ENCODE measurements at places on chromosomes 5 and 9.

DNA sequence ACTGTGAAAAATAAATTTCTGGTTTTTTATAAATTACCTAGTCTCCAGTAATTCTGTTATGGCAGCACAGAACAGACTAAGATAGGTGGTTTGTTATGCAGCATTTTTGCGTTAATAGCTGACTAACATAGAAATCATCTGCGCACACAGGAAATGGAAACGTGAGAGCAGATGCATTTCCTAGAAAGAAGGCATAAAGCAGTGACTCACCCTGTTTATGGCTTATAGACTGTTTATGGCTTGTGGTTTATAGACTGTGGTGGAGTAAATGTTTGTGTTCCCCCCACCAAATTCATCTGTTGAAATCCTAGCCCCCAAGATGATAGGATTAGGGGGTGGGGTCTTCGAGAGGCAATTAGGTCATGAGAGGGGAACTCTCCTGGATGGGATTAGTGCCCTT lies 18.3 kb upstream of the OSMR start:
- no peak for DNase-seq

GRCh38 chr5:121378046-121378445 lies 473.6 kb upstream of the FTMT start:
- no peak for DNase-seq

DNA sequence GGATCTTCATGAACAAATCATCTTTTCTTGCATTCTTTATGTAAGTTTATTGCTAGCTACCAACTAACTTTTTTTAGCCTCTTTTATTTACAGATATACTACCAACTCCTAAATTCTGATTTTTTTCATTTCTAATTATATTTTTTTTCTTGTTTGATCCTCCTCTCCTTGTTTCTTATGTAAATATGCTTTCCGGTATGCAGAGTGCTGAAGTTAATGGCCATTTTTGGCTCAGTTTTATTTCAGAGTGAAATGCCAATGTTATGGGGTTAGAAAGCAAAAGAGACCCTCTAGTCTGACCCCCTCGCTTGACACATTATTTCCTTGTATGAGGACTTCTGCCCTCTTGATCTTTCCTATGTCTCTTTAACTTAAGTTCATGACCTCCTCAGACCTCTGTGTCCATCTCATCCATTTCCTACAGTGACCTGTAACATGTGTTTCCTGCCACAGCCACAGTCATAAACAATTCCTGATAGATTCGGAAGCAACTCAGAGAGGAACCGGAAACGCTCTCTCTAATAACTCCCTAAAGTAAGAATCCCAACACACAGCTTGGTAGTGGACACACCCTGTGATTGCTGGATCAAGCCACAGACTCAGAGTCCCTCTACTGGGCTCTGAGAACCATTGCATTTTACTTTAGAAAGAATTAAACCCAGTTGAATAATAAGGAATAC lies 42.9 kb upstream of the AFAP1L1 start:
- no peak for DNase-seq

GRCh38 chr9:122394265-122395125 lies 23.7 kb downstream of the PTGS1 start:
- no peak for DNase-seq

DNA sequence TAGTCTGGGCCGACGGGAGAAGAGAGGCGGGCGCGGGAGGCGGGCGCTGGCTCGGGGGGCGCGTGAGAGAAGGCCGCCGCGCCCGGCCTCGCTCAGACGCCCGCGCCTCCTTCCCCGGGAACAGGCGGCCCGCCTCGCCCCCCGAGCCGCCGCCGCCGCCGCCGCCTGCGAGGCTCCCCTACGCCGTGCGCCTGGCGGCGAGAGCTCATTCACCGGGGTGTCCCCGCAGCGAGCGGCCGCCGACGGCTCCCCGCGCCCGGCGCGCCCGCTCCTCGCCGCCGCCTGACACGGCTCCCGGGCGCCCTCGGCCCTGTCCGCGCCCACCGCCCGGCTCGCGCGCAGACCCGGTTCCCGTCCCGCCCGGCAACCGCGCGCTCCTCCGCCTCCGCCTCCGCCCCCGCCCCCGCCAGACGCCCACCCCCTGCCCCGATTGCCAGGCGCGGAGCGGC lies at the start of gene GNAQ:
TSS of gene GNAQ (minus strand) at position 368 of the 449 bp plus-strand sequence. CDS start 576 bp downstream, outside the sequence.
- no peak for DNase-seq

GRCh38 chr9:133347515-133347984 lies 381 bp downstream of the MED22 start:
- peak; percentile 48 for DNase-seq

- no peak for DNase-seq
Measured at GRCh38 chr9:93051680-93052089, 6.8 kb upstream of the SUSD3 start.

- no peak for DNase-seq
Measured at GRCh38 chr5:174188295-174188694, 142.8 kb downstream of the NSG2 start.

GRCh38 chr9:128409978-128410377 lies 10.7 kb upstream of the CERCAM start:
- DNase-seq: no peak

GRCh38 chr5:170211575-170212334 lies 21.0 kb upstream of the C5orf58 start:
- DNase-seq: no peak

GRCh38 chr9:3434594-3434993 lies 91.2 kb downstream of the RFX3 start:
- no peak for DNase-seq

- DNase-seq: no peak
Measured at GRCh38 chr9:71058660-71059059, 62.8 kb downstream of the TRPM3 start.

GRCh38 chr9:128048663-128049062 lies 18.5 kb downstream of the NAIF1 start:
- no peak for DNase-seq

DNA sequence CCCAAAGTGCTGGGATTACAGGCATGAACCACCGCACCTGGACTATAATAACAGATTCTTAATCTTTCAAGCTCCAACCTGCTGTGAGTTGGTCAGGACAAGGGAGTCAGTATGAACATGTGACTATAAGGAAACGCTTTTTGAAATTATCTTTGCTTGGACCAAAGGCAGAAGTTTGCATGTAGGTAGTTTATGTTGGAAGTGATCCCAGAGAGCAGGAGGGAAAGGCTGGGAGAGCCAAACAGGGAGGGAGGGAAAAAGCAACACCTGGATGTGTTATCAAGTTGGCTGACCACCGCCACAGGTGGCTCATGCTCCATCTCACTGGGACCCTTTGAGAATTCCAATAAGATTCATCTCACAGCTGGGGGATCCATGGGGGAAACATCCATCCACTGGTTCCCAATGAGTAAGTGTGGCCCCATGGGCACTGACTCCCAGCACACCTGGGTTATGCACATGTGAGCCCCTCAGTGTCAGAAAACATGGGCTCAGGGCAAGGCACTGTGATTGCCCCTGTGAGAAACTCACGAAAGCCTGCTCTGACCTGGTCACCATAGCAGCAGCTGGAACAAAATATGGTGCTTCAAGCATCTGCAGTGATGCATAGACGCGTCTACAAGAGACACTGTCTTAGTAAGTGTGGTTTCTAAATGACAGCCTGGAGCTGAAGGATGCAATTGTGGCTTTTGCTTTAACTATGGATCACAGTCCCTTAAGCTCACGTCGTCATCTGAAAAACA lies 62.1 kb downstream of the ARSB start:
- DNase-seq: no peak

- no peak for DNase-seq
Measured at GRCh38 chr9:36154331-36154952, 14.7 kb upstream of the CCIN start.

GRCh38 chr9:107793541-107793940 lies 304.0 kb upstream of the KLF4 start:
- DNase-seq: no peak

- DNase-seq: no peak
Measured at GRCh38 chr5:3598769-3599211, 3.2 kb downstream of the IRX1 start.

- no peak for DNase-seq
Measured at GRCh38 chr5:140321796-140322195, 18.9 kb upstream of the PFDN1 start.

DNA sequence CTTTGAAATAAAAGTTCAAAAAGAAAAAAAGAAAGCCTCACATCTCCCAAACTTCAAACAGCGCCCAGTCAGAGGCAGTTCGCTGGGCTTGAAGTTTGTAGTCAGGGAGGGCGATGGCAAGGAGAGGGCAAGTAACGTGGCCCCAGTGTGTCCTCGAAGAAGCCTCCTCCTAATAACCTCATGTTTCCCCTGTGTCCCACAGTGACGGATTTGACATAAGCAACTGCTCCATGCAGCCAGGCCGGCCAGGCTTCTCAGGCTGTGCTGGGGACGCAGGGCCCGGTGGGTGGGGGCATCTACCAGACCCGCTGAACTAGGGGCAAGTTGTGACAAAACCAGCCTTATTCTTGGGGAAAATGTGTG lies 172.2 kb downstream of the ERCC6L2 start:
- DNase-seq: no peak

DNA sequence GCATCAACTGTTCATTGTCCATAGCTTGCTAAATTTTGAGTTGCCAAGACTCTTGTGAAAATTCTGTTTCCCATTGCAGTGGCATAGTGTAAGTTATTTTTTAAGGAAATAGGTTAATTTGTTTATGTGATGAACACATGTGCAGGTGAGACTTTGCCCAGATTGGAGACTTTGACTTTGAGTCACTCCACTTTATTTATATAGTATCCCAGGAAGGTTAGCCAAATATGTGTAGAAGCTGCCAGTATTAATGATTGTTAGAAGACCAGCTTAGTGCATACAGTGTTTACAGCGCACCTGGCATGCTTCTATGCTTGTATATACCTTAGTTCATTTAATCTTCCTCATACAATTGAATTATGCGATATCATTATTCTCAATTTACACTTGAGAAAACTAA lies 51.0 kb downstream of the MTAP start:
- DNase-seq: no peak

GRCh38 chr9:107033966-107034365 lies 171.0 kb downstream of the ZNF462 start:
- DNase-seq: no peak

DNA sequence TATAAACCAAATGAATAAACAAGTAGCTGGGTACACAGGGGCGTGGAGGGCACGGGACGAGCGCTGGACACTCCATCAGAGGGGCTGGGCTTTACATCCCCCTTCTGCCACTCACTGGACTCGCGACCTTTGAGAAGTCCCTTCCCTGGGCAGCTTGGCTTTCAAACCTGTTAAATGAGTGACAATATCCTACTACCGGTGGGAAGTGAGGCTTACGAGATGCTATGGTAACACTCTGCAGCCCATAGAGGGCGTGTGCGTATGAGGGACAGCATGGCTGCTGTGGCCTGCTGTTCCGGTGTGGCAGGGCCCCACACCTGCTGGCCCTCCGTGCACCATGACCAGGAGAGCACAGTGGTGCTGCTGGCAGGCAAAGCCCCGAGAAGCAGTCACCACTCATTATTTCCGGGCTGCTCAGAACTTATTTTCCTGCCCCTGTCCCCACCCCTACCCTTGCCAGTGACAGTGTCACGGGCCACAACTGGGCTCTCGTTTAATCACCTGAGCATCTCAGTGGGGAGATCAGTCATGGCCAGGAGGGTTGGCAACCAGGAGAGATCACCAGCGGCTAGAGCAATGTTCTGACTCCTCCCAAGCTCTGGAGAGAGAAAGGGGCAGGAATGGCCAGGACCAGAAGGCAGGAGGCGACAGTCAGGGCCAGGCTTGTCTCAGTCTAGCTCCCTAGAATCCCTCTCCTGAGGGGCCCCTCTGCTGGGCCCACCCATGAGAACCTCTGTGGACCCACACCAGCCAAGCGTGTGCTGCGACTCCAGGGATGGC lies 10.5 kb downstream of the CLTB start:
- DNase-seq: no peak

DNA sequence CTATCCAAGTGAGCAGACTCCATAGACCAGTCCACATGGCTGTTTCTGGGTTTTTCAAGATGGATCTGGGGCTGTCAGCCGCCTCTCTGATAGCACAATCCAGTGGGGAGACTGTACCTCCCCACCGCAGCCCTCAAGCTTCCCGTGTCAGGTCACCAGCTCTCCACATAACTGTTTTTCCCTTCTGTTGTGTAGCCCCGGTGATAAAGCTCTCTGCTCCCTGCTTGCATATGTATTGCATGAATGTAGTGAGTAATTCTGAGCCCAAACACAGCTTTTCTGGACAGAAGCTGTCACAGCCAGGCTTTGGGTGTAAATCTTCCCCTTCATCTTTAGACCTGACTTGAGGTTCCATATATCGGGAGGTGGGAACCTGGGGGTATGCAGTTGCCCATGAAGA lies 23.1 kb upstream of the CFAP157 start:
- no peak for DNase-seq

- DNase-seq: no peak
Measured at GRCh38 chr5:59449905-59450644, 443.5 kb downstream of the PDE4D start.

GRCh38 chr9:16521868-16522411 lies 348.5 kb downstream of the BNC2 start:
- no peak for DNase-seq

DNA sequence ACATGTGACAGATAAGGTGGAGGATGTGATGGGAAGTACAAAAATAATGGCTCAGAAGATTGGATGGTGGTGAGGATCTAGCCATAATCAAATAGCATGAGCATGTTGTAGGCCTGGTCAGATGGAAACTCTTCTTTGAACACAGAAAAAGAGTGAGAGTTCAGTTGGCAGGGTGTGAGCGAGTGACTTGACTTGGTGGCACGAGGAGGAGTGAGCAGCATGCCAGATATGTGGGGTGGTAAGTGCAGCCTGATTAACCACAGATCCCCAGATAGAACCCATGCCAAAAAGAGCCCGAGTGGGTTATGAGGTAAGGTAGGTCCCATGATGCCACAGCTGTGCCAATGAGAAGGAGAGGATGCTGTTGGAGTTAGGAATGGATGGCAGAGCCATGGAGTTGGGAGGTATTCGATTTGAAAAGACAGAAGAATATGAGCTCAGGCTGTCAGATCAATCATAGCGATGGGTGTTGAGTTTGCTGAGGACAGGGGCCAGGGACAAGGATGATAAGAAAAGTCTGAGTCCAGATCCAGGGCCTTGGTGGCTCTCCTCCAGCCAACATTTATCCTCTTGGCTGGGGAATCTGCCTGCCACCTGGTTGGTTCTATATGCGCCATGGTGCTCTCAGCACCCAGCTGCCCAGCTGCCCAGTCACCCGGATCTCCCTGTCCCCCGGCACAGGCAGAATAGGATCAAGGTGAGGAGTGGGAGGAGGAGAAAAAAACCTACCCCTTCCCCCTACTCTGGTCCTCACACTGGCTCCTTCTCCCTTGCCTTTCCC lies 16.5 kb downstream of the GARNL3 start:
- DNase-seq: no peak

- DNase-seq: no peak
Measured at GRCh38 chr9:89598926-89599325, 5.9 kb upstream of the GADD45G start.

- no peak for DNase-seq
Measured at GRCh38 chr5:107184066-107184465, 486.7 kb downstream of the EFNA5 start.

DNA sequence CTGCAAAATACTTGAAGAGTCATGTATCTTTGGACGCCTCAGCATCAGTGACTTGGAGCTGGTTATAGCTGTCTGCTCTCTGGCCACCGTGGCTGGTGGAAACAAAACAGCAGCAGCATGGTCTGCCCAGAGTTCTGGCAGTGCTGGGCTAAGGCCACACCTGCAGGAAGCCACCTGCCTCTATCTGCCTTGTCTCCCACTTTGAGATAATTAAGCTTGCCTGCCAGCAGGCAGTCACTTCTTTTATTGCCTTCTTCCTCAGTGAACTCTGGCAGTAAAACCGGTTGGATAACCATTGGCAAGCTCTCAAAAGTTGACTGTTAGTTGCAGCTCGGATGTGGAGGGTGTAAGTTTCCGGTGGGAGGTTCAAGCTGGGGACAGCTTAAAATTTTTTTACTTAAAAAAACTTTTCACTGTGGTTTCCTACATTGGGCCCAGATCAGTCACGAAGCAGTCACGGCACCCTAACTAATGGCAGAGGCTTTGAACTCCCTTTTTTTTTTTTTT lies 4.9 kb downstream of the SMIM3 start:
- DNase-seq: no peak
